ENCODE measurements at places on chromosomes 3 and 15.

- no peak for DNase-seq
Measured at GRCh38 chr3:99751649-99752048, 66.0 kb upstream of the CMSS1 start.

GRCh38 chr15:80177156-80177555, 24.4 kb downstream of the FAH start:
- DNase-seq = no peak

DNA sequence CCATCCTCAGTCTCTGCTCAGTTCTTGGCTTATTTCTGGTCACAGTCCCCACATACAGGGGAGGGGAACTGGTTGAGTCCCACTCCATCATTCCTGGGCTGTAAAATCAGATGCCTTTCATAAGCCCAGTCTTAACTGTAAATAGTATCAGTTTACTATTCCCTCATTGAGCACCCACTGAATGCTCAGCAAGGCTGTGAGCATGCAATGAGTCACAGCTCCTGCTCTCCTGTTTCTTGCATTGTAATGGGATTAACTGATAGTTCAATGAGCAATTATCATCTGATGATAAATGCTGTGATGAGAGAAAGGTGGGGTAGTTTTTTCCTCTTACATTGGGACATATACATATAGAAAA, 113.6 kb upstream of the TPM1 start:
- no peak for DNase-seq

- DNase-seq = no peak
Measured at GRCh38 chr15:36885771-36886170, 214.6 kb downstream of the MEIS2 start.

- DNase-seq = no peak
Measured at GRCh38 chr3:12979151-12979946, 93.9 kb downstream of the IQSEC1 start.

DNA sequence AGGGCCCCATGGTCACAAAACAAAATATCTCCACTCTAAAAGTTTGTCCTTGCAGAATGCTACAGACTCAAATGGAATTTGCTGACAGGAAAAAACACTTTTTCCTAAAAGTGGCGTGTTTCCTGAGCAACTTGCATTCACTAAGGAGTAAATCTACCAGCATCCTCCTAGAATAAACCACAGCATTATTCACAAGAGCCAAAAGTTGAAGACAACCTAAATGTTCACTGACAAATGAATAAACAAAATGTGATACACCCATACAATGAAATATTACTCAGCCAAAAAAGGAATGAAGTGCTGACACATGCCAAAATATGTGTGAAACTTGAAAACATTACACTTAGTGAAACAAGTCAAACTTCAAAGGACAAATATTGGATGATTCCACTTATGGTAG, 28.9 kb downstream of the ITGB5 start:
- DNase-seq = no peak

DNA sequence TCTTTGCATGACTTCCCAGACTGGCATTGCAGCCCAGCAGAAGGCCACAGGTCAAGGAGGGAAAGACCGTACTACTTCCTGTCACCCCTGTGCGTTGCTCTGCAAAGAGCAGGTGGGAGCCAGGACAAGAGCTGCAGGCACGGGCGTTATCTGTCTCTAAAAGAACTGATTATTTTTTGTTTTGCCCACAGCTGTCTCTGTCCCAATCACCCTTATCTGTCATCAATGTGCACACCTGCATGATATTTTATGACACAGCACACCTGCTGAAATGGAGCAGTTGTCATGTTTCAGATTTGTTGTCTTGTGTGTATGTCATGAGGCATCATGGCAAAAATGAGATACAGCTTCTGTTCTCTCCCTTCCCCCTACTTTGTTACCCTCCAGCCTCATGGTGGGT, 58.8 kb downstream of the SLCO3A1 start:
- DNase-seq = no peak
